B cell (primary cell): ENCODE measurements at places on chromosomes 11 and 22. TPM values are rescaled to one million over a fixed set of nuclear protein-coding genes. Genes with fewer than 3 reads are reported as not detected.
A peak's percentile ranks its signal among the peaks of the same experiment; 100 is the strongest.

The MAPK8IP2 gene
- 0.19 and 0.36 TPM in 2 replicates for polyA plus RNA-seq

The RASSF10 gene
- not detected in 2 replicates for polyA plus RNA-seq

The PGR gene
- polyA plus RNA-seq = under 0.01 TPM in 1 of 2 replicates, not detected in the other

The GSTT2B gene
- not detected in 2 replicates for polyA plus RNA-seq

The SCO2 gene
- polyA plus RNA-seq = 14.2 and 15.4 TPM in 2 replicates

The DDX25 gene
- polyA plus RNA-seq = 0.36 TPM in 1 of 2 replicates, not detected in the other

The TSPAN4 gene
- polyA plus RNA-seq = 5.3 and 7.4 TPM in 2 replicates

- no peak for DNase-seq
Observed at GRCh38 chr11:132987936-132988335, 544.4 kb downstream of the OPCML start.

DNA sequence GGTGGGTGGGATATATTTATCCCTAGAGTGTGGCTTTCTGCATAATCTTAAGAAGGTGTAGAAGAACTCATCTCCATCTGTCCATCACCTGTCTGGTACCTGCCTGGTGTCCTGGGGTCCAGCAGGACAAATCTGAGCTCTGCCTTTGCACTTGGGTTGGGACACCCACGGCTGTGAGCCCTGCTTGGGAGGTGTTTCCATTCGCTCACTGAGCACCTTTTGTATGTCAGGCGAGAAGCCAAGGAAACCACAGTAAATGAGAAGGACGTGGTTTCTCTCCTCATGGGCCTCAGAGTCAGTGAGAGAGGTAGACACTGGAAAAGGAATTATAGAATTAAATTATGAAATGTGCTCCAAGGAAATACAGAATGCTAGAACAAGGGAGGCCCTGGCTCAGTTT, 555.9 kb downstream of the MIAT start:
- DNase-seq = no peak

- no peak for DNase-seq
Observed at GRCh38 chr22:44585559-44586350, 87.7 kb upstream of the RTL6 start.

DNA sequence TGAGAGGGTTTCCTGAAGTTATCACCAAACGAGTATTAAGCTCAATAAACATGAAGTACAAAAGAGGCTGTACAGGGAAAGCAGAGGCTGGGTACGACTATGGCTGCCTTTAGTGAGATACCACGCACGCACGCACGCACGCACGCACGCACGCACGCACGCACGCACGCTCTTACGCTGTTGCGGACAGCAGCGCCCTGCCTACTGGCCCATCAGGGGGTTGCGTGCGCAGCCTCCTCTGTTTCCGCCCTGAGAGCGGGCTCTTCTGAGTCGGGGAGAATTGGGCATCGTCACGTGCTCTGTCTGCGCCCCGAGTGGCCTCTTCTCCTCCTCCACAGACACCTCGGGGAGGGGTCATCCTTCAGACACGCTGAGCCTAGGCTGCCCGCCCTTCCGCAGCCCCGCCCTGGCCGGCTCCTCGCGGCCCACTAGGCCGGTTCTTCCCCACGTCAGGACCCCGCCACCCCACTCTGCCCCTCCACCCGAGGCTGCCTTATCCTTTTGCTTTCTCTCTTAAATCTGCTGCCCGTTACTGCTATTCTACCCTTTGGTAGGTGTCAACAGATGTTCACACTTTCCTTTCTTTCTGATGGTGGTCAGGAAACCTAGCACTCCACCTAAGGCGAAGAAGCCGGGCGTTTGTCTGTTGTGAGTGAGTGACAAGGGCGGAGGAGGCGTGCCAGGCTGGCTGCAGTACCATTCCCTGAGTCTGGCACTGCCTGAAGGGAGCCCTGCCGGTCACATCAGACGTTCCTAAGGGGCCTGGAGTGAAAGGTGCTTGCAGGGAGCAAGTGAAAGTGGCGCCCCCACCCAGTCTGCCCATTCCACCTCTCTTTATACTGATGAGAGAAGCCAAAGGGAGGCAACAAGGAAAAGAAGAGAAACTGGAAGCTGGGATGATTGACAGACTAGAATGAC, 300.4 kb upstream of the B3GAT1 start:
- no peak for DNase-seq

DNA sequence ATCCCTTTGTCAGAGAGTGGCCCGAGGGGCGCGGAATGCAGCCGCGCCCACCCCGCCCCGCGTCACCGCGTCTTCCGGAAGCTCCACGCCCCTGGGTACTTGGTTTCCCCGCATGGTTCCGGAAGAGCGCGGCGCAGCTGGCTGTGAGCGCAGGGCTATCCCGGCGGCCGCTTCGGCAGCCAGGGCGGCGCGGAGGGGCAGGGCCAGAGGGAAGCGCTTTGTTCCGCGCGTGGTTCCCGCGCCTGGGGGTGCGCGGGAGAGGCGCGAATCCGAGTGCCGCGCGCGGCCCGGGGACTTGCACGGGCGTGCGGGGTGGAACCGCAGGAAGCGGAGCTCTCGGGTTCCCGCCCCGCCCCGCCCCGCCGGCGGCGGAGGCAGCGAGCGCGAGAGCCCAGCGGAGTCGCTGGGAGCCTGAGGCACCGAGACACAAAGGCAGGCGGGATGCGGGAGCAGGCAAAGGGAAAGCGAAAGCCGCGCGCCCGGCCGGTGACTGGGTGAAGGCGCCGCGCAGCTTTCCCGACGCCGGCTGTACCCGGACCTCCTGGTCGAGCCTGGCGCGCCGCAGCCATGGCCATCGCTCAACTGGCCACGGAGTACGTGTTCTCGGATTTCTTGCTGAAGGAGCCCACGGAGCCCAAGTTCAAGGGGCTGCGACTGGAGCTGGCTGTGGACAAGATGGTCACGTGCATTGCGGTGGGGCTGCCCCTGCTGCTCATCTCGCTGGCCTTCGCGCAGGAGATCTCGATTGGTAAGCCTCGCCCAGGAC, at the start of gene PANX1:
PANX1 (plus strand) TSS at position 96 of the 766 bp plus-strand sequence; CDS start at position 568, 472 bp downstream.
- DNase-seq = peak; percentile 89

- DNase-seq = peak; percentile 58
Observed at GRCh38 chr22:40376149-40376548, 5.8 kb downstream of the SGSM3 start.

DNA sequence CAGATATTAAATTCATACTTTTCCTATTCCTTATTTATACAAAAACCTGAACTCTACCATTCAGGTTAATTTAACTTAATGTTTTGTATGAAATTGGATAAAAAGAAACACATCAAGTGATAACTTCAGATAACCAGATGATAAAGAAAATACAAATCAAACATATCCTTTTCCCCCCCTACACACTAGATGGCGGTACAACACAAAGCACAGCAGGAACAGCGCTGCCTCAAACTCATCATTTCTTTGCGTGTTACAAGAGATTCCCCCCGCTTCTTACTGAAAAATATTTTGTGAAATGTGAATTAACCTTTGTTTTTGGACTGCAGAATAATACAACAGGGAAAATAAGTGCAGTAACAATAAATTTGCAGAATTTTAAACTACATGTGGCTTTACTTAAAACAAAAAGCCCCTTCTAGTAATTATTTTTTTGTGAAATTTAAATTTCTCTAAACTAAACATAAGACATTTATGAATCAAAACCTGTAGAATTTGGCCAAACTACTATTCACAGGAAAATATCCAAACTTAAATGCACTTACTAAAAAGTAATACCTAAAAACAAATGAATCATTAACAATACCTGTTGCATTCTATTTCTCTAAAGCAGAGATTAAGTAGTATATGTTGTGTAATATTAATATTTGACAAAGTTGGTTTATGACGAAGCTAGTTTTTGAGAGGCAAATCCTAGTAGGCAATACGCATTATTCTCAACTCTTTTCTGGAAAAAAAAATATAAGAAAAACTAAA, 74.4 kb downstream of the ARHGAP32 start:
- peak; percentile 64 for DNase-seq
